GM13976 (cell line): ENCODE measurements at places on chromosomes 7 and 10.

GRCh38 chr10:117720931-117721835, 178.6 kb downstream of the EMX2 start:
- DNase-seq, result no peak

DNA sequence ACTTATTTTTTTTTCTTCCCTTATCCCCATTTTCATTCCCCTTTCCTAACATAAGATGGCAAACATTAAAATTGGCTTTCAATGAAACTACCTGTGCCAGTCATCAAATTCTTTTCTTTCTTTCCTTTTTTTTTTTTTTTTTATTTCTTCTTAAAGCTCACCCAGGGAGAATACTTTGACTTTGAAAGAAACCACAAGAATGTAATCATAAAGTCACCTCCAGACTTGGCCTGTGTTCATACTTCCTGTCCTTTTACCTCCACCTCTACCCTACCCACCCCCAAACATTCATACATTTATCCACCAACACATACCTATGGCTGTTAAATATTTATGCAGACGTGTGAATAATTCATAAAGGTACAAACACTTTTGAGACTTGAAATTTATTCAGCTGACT, 254.6 kb downstream of the SLC25A13 start:
- no peak for DNase-seq

- no peak for DNase-seq
Observed at GRCh38 chr7:117034851-117035464, 81.7 kb downstream of the ST7 start.

DNA sequence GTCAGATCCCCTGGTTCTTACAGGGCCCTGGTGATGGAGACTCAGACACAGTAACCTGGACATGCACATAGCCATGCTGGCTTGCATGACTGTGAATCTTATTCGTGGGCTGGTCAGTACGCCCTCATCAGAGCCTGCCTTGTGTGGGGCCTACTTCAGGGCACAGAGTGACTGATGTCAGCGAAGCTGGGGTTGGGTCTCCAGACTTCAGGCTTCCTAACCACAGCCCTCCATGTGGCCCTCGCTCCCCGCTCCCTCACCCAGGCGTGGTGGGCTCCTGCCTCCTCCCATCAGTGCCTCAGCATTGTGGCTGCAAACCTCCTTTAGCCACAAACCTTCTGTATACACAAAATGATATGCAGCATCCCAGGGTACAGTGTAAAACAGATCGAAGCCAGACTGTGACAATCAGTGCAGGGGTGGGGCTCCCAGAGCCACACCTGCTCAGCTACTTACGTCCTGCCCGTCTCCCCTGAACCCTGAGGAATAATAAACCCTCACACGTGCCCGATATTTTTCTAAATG, 7.1 kb upstream of the C10orf105 start:
- no peak for DNase-seq

- no peak for DNase-seq
Observed at GRCh38 chr10:31660300-31660699, 268.3 kb downstream of the ARHGAP12 start.

DNA sequence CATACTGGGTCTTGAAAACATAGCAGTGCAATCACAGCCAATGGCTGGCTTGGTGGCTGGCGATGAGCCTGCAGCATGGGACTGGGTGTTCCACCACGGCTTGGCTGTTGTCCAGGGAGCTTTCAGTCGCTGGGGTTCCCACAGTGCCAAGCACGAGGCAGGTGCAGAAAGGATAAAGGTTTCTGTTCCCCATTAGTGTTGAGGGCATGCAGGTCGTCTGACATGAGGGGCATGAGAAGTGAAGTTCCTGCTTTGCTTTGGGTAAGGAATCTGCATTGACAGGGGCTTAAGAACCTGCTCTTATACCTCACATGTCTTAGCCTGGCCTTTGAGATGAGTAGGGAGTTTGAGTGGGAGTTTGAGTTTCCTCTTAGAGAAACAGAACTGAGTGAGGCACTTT, 9.0 kb upstream of the CFTR start:
- peak; percentile 40 for DNase-seq

GRCh38 chr7:149873970-149874643, 338 bp downstream of the ATP6V0E2 start:
- no peak for DNase-seq

GRCh38 chr10:27464993-27465392, 39.1 kb upstream of the RAB18 start:
- DNase-seq, result no peak

DNA sequence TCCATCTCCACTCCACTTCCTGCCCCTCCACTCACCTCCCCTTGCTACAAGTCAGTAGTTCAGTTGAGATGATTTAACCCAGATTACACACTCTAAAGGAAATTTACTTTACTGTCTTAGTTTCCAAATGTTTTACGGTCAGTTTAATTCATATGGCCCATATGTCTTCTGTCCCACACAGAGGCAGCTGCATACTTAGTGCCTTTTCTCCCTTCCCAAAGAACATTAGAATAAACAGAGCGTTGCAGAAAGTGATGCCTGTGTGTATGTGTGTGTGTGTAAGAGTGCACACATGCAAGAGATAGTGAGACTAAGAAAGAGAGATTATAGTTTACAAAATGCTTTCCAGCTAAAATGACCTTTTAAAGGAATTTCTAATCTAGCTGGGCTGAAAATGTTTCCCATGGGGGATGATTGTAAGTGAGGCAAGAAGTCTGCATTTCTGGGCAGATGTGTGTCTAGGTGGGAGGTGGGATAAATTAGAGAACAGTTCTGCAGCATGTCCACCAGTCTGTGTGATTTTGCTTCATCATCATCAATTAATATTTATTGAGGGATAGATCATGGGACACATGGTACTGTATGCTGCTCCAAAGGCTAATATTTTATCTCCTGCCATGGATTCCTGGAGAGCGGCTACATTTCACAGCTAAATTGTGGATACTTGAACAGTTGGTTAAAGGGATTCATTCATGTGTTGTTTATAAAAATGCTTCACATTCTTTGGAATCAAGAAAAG, 81.5 kb downstream of the NXPH1 start:
- no peak for DNase-seq
